ENCODE measurements at places on chromosomes 13 and 19.

DNA sequence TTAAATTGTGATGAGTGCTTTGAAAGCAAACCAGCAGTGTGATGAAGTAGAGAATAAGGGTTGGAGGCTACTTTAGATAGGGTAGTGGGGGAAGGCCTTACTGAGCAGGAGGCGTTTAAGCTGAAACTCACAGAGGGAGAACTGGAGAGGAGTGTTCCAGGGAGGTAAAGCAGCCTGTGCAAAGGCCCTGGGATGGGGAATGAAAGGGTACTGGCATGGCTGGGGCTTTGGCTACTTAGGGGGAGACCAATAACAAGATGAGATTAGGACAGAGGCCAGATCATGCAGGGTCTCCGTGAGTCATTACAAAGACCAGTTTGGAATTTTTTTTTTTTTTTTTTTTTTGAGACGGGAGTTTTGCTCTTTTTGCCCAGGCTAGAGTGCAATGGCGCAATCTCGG is 1.1 kb downstream of the PPP5C start:
- no peak for DNase-seq

DNA sequence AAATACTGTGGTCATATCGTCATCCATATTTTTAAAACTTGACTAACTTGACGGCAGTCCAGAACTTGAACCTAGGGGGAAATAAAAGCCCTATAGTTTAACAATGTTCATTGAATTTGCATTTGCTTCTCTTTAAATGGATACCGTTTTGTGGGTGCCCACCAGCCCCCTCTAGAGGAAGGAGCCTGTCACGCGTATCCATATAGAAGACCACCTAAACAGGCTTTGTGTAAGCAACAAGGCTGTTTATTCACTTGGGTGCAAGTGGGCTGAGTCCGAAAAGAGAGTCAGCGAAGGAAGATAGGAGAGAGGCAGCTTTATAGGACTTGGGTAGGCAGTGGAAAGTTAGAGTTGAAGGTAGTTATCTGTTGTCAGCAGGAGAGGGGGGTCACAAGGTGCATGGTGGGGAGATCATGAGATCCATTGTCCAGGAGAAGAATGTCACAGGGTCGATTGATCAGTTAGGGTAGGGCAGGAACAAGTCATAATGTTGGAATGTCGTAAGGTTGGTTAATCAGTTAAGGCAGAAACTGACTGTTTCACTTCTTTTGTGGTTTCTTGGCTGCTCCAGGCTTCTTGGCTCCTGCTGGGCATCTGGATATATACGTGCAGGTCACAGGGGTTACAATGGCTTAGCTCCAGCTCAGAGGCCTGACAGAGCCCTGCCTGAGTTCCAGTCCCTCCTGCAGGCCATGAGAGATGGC is 42.5 kb upstream of the ANKRD10 start:
- no peak for DNase-seq

- DNase-seq = peak; percentile 95
Measured at GRCh38 chr19:4123615-4124568, at the start of gene MAP2K2. Gene MAP2K2 (minus strand): TSS chr19:4124122. CDS start chr19:4123875, 247 bp downstream.

- DNase-seq = no peak
Measured at GRCh38 chr19:50199259-50199555, 4.2 kb upstream of the MYH14 start.
